ENCODE measurements at places on chromosomes 12 and 14.

DNA sequence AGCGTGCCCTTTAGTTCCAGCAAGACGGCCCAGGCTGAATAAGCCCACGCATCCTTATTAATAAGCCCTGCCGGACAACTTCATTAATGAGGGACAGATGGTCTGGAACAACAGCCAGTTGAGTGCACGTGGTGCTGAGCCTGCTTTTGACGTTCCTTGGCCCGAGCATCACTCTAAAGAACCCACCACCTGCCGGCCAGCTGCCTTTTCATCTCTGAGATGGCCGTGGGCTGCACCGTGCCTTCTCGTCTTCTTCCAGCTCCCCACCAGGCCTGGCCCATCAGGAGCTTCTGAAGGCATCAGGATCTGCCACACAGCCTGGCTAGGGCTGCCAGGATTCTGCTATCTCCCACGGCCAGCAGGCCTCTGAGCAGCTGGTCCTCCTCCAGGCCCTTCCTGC lies 80.0 kb downstream of the AACS start:
- DNase-seq, result no peak

DNA sequence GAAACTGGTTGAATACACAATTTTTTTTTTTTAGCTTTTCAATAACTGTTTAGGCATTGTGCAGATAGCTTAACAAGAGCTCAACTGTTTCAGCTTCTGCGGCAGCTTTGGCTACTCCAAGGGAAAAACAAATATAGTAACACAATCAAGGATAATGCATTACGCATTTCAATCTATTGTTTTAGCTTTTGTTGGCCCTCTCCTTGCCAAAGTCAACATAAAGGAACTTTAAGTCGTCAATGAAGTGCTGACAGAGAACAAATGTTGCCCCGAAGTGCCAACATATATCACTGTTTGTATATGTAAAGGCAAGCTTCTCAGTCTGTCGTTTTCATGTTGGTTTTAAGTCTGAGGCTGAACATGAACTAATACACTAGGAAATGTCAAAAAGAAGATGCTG lies 1087.4 kb upstream of the FLRT2 start:
- no peak for DNase-seq

DNA sequence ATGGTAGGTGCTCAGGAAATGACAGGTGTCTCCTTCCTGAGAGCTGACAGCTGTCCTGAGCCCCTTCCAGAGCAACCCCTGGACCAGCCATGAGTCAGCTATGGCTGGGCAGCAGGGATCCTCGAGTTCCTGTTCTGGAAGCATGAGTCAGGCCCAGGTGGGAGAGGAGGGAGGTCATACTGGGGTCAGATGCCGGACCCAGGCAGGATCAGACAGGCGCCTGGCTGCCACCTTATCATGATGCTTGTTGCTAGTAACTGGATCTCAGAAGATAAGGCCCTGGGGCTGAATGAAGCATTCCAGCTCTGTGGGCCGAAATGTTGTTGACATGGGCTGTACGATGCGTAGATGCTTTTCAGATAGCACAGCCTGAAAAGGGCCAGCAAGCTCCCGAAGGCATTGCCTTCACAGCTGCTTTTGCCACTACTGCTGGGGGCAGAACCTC lies 17.4 kb upstream of the KRT7 start:
- DNase-seq, result peak; percentile 2

DNA sequence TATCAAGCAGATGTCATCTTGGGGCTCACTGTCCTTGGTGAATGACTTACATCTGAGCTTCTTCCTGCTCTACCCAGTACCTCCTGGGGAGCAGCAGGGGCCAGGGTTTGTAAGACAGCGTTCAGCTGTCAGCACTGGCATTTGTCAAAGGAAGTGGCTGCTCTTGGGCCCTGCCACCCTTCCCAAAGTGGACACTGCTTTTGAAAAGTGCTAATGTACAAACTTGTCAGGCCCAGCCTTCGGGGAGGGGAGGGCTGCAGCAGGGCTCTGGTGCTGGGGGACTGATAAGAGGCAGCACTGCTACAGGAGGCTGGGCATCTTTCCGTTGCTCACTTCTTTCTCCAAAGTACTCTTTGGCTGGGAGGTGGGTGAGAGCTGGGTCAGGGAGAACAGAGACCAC lies 59.8 kb upstream of the RBM19 start:
- no peak for DNase-seq

DNA sequence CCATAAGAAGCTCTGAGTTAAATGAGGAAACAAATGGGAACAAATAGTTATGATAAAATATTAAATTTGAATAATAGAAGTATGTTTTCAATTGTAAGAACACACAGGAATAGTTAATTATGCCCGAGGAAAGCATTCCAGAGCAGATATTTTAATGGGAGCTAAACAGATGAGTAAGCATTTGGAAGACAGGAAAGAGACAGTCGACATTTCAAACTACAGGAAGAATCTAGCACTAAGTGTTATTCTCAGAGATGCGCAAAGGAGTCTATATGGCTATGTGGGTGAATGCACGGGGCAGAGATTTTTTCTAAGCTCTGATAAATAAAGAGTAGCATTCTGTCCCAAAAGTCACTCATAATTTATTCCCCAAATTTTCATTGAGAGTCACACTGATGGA lies 64.5 kb upstream of the SSTR1 start:
- no peak for DNase-seq

DNA sequence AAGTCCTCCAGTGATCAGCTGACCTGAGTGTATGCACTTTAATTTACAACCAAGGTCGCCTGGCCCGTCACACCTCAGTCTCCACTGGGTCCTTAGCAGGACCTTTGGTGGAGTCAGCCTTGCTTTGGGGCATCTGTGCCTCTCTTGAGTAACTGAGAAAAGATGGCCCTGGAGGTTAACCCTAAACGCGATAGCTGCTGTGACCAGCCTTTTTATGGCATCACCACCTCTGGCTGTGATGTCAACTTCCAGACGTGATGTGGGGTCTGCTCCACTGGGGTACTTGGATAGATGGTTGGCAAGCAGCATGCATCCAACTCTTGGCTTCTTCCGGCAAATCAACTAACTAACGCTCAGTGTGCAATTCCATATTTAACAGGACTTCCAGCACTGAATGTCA lies 122.8 kb upstream of the RTL1 start:
- DNase-seq, result no peak

GRCh38 chr14:29927376-29928116 lies at the start of gene PRKD1:
Gene PRKD1, minus strand, starts transcription at chr14:29927847.
- DNase-seq, result no peak

DNA sequence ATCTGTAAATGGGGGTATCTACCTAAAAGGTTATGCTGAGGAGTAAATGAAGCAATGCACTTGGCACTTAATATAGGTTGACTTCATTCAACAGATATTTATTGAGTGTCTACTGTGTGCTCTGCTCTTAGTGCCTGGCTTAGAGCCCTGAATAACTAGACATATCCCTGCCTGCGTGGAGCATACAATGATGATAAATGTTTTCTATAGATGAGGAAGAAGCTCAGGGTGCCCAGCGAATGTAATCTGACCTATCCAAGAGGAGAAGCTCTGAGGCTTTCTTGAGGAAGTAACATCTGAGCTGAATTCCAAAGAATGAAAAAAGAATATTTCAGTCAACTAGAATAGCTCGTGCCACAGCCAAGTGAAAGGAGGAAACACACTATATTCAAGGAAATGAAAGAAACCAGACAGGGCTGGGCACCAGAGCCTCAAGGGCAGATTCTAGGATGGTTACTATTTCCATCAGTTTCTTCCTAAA lies 17.9 kb upstream of the HIGD1C start:
- no peak for DNase-seq

DNA sequence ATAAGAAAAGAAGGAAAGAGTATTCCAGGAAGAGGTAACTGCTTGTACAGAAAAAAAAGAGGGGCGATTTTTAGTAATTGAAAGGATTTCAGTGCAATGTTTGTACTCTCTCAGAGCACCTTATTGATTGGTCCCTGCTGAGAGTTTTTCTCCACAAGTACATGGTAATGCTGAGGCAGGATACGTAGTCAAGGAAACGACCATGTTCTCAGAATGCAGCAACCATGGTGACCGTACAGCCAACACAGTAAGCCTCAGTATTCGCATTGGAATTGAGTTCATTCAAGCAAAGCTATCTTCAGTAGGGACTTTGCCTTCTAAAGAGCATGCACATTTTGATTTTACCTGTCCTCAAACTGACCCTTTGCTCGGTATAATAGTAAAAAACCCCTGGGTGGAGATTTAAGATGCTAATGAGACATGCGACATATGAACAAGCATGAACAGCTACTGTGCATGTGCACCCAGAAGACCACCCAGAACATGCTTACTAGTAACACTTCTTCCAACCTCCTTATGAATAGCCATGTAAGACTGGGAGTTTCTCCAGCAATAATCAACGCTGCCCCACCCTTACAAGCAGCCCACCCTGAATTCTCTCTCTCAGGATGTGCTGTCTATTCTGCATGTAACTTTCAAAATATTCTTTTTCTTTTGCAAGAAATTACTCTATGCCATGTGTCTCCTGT lies 6.2 kb upstream of the SLC41A2 start:
- no peak for DNase-seq

- no peak for DNase-seq
These were observed 363.1 kb upstream of the OR4E1 start for GRCh38 chr14:22036541-22037239.

- DNase-seq, result no peak
These were observed 175.3 kb downstream of the TMEM121 start for GRCh38 chr14:105701456-105702274.

DNA sequence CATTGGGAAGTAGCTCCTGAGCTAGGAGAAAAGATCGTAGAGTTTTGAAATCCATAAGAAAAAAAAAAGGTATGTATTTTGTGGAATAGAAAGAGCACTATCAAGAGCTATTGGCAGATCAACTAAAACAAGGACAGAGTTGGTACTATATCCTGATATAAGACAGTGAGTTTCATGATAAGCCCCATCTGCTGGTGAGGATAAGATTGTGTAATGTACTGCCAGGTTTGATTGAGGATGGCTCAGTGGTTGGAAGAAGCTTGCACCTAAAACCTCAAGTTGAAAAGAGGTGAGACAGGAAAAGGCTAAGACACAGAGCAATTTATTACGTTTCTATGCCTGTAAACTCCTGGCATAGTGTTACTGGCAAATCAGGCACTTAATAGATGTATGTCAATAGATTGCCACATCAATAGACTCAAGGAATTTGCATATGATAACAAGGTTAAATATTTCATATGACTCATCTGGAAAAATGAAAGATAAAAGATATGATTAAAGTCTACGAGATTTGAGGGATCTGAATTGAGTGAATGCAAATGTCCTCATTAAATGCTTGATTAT lies 525.6 kb downstream of the FLRT2 start:
- DNase-seq, result no peak
